NCI-H226 (cell line): ENCODE measurements at places on chromosomes 7 and 10.

DNA sequence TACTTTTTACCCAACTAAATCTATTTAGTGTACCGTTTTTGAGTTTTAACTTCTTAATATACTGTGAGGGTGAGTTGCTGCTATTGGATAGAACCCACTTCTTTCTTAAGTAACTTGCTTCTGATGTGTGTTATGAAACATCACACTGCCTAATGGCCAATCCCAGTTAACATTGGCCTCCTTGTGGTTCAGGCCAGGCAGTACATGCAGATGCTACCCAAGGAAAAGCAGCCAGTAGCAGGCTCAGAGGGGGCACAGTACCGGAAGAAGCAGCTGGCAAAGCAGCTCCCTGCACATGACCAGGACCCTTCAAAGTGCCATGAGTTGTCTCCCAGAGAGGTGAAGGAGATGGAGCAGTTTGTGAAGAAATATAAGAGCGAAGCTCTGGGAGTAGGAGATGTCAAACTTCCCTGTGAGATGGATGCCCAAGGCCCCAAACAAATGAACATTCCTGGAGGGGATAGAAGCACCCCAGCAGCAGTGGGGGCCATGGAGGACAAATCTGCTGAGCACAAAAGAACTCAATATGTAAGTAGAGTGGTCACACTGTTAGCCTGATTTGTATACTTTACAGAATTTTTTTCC, 39.7 kb downstream of the TES start:
- DNase-seq: peak; percentile 39

GRCh38 chr7:131653418-131654248, 97.2 kb upstream of the PODXL start:
- DNase-seq: peak; percentile 86

DNA sequence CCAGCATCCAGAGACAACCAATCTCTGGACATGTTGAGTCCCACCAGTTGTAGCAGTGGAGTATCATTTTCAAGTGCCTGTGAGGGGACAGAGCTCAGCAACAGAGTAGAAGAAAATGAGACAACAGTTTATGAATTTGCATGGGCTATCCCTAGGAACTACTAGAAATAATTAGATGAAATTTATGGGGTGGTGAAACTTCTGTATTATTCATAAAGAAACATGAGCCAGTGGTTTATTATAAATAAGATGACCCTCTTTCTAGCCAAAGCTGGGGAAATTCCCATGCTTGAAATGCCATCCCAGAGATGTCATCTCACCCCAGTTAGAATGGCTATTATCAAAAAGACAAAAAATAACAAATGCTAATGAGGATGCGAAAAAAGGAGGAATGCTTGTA, 55.1 kb upstream of the ITGB8 start:
- no peak for DNase-seq

GRCh38 chr10:5565671-5566581, 41.2 kb downstream of the CALML3 start:
- peak; percentile 61 for DNase-seq

DNA sequence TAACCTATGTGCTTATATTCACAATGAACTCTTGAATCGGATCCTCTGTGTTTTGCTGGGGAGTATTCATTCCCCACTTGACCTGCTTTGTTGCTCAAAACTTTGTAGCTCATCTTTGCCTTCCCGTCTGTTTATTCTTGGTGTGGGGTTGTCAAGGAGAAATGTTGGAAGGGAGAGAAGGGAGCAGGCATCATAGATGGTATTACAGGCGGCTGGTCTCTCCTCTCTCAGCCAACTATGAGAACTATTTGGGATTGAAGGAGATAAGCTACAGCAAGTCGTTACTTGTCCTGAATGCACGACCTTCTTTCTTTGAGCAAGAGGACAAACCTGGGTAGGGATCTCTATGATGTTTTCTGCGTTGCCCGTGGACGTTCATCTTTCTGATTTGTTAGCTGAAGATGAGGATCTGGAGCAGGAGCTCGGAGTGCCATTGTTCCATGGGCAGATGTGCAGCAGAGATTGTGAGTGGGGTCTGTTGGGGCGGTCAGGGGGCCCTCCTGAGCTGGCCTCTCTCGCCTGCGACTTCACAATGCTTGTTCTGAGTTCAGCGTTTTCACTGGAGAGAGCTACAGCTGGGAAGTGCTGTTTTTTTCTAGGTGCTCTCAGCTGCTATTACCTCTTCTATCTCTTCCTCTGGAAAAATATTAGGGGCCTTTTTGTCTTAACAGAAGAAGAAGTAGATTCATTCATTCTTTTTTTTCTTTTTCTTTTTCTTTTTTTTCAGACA, 126.9 kb upstream of the KLF6 start:
- DNase-seq: peak; percentile 22

DNA sequence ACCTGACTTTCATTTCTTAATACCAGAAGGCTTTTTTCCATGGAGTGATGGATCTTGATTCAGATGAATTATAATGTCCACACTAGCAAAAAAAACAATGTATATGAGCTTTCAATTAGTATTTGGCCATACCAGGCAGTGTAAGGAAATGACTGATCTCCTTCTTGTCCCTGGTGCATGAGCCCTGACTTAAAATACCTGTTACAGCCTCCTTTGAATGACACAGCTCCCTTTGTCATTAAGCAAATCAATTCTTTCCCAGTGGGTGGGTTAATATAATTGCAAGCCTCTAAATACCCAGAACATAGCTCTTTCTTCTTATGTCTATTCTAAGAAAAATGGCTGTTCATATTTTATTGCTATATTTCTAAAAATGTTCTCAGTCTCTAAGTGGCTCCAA, 164.7 kb downstream of the C1GALT1 start:
- no peak for DNase-seq

DNA sequence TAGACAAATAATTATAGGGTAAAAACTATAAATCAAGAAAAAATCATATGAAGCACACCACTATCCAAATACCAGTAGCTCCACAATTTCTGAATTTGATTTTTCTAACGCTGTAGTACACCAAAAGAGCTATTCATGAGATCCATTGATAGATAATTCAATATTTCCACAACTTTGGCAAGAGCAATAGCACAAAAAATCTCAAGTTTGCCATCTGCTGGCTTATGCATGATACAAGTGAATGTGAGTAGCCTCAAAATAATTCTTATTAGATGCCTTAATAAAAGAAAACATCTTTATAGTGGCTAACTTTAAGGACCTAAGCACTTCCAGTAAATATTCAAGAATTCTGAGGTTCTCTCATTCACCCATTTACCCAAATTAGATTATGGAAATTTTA, 2.2 kb upstream of the TMEM196 start:
- no peak for DNase-seq

DNA sequence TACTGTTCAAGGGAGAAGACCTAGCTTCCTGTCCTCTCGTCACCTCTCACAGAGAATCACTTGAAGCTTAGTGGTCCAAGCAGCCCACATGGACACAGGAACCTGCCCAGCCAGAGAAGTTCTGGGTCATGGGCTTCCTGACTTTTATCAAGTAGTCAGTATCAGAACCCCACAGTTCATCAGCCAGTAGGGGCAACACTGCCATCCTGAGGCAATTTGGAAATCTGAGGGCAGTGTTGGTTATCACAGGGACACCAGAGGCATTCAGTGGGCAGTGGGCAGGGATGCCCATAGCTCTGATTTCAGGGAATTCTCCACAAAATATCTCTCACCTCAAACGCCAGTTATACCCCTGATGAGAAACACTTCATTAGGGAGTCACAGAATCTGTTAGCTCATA, 22.5 kb upstream of the MGAM2 start:
- DNase-seq: no peak
